Left lung (tissue), 14 donors: ENCODE measurements at places on chromosomes 5 and 9. TPM values are rescaled to one million over a fixed set of nuclear protein-coding genes. Genes with fewer than 3 reads are reported as not detected.

Gene RPS14
- total RNA-seq = 1,504 TPM

Gene ENTPD8
- total RNA-seq = not detected

Gene ARID3C
- total RNA-seq = not detected

- no peak for DNase-seq
These were observed 218.5 kb downstream of the COMMD10 start for GRCh38 chr5:116303340-116303739.

- DNase-seq = no peak
These were observed 599 bp upstream of the MOCS2 start for GRCh38 chr5:53110156-53110555.

- no peak for DNase-seq
These were observed 314.1 kb upstream of the PTGER4 start for GRCh38 chr5:40365342-40366330.

Gene GOLPH3
- total RNA-seq = 93.5 TPM

DNA sequence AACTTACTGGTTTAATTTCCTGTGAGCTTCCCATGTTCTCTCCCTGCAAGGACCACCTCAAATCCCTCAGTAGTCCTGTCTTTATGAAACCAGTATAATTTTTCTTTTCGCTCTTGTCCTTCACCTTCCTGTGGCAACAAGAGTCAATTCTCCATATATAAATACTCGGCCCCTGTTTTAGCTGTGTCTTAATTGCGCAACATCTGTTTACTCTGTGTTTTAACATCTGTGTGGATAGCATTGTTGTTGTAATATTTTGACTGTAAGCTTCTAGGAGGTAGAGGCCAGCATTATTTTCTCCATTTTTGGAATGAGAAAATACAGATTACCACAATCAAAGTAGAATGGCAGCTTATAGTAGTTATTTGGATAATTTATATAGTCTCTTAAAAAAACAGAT is 30.2 kb upstream of the CDKN2B start:
- DNase-seq = no peak

Gene ZSWIM6
- 20.3 TPM for total RNA-seq

DNA sequence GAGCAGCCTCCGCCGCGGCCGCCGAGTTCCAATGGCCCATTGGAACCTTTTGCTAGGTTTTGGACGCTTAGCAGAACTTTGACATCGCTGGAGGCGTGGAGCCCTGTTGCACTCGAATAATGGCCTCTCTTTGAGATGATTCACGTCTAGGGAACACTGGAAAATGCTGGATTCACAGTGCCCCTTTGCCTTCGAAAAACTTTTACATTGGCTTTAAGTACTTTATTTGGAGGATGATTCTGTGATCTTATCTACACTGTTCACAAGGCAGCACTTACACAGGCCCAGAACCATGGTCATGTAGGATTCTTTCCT is 536 bp upstream of the PPIC start:
- no peak for DNase-seq

- DNase-seq = peak; percentile 82
These were observed 33.7 kb downstream of the USP20 start for GRCh38 chr9:129868872-129869486.

- DNase-seq = no peak
These were observed 443.3 kb downstream of the DNAH5 start for GRCh38 chr5:13501176-13501575.

DNA sequence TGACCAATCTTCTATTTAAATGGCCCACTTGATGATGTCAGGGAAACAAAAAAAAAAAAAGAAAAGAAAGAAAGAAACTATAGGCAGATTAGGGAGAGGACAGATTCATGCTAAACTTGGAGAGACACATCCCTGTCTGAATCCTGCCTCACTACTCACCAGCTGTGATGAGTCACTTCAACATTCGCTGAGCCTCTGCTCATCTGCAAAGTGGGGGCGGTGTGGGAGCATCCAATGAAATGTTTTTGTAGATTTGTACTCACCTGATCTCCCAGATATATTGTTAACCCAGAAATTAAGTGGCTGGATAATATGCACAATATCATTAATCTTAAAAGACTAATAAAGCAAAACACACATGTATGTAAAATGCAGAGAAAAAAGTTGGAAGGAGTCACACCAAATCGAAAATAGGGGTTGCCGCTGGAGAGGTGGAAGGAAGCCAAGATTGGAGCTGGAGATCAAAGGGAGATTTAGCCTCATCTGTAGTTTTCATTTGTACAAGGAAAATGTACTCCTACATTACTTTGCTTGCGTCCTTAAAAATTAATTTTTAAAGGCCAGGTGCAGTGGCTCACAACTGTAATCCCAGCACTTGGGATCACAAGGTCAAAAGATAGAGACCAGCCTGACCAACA is 17.0 kb upstream of the ERGIC1 start:
- peak; percentile 43 for DNase-seq

DNA sequence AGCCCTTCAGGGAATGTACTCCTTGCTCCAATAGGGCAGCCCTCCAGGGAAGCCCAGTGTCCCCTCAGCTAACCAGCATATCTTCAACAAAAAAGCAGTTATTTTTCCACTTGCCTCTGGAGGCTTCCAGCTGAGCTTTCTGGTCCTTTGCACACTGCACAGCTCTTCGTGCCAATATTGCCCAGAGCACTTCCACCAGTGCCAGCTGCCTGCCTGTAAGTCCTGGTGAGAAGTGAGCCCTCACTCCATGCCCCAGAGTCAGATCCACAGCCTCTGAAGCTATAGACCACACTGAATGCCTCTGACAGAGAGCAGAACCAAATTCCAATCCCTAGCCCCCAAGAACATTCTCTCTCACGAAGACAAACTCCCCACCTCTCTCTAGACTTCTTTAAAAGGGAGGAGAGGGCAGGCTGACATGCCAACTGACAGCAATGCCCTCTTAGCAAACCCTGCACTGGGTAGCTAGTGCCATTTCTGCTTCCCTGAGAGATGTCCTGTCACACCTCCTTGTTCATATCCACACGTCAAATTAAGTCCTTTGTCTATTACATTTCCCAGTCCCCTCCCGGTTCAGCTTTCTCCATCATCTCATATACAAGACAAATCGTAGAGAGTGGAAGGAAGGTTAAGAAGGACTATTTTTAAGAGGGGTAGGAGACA is 12.7 kb upstream of the HEXB start:
- no peak for DNase-seq

DNA sequence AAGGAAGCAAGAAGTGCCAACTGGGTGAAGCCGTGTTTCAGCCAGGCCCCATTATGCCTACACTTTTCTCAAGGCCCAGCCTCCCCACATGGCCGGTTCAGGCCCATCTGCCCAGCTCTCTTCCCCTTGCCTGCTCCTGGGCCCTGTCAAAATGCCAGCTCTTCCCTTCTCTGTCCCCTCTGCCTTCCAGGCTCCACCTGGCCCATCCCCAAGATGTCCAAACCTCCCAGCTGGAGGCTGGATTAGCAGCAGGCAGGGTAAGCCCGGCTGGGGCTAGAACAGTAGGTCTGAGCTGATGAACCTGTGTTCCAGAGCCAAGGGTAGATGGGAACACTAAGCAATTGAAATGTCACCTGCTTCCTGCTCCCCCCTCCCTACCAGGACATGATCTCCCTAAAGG is 64.1 kb upstream of the HSPA9 start:
- DNase-seq = no peak

GRCh38 chr5:72790186-72790585 is 26.3 kb upstream of the TNPO1 start:
- no peak for DNase-seq

DNA sequence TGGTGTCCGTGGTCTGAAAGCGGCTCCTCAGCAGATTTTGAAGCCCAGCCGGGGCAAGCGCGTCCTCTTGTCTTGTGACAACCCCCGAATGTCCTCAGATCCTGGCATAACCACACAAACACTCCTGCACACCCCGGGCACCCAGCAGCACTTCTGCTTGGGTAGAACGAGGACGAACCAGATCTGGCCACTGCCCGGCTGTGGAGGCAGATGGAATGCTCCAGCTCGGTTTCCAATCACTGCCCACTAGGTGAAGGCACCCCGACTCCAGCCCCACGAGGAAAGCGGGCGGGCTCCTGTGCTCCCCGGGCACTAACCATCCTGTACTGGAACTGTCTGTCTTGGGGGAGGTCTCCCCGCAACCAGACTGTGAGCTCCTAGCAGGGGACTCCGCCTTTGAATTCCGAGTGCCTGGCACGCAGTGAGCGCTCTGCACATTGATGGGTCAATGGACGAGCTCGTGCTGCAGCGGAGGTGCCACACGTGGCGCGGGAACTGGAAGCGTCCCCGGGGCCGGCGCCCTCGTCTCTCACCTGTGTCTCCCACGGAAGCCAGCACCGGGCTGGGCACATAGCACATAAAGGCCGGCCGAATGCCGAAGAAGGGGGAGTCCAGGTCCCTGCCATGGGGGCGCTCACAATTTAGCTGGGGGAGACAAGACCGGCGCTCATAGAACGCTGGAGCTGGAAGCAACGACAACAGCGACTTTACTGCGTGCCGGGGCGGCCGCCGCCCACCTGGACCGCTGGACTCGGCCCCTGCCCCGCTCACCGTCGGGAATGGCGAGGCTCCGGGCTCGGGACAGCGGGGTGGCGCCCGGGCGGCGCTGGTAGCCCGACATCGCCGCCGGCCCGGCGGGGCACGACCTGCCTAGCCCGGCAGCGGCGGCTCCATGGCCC is 608 bp downstream of the ENTR1 start:
- no peak for DNase-seq

- DNase-seq = no peak
These were observed 30.1 kb downstream of the ADAMTSL2 start for GRCh38 chr9:133564451-133565116.

- DNase-seq = no peak
These were observed 198.9 kb downstream of the NXNL2 start for GRCh38 chr9:88733651-88734421.

Gene NAA35
- 17.9 TPM for total RNA-seq

GRCh38 chr9:123062351-123063176 is 29.1 kb downstream of the GPR21 start:
- no peak for DNase-seq

DNA sequence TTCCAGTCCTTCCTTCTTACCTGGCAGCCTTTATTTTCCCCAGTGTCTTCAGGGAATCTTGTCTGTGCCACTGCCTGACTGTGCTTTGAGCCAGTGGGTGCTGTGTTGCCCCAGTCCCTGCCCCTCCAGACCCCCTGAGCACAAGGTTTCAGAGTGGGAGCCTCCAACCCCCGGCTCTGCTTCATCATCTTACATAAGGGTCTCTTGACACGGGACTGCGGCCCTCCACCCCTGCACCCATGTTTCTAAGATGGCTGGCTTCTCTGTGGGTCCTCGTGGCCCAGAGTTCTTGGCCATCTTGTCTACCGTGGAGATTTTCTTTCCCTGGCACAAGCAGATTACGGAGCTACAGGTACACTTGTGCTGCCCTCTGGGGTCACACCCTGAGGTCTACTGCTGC is 194.1 kb downstream of the CACNA1B start:
- DNase-seq = no peak
